Osteoblast (primary cell): ENCODE measurements at places on chromosomes 5 and 9.

- no peak for DNase-seq
Observed at GRCh38 chr5:39224196-39224761, 4.9 kb upstream of the FYB1 start.

DNA sequence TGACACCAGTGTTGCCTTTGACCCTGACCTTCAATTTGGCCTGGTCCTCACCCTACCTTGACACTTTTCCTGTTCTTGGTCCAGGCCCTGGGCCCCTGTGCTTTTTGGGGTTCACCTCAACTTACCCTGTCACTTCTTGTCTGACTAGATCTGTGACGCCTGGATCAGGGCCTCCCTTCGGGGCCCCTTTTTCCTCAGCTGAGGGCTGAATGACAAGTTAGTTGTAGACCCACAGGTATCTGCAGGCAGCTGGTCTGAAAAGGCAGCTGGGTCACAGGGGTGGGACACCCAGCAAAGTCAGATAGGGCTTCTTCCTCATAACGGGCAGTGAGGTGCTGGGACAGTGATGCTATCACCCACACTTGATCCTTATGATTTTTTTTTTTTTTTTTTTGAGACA lies 10.0 kb upstream of the MYORG start:
- no peak for DNase-seq

- DNase-seq = no peak
Observed at GRCh38 chr5:62547945-62548630, 30.5 kb upstream of the LRRC70 start.

- DNase-seq = peak; percentile 83
Observed at GRCh38 chr9:86549401-86549811, 195.2 kb upstream of the TUT7 start.

DNA sequence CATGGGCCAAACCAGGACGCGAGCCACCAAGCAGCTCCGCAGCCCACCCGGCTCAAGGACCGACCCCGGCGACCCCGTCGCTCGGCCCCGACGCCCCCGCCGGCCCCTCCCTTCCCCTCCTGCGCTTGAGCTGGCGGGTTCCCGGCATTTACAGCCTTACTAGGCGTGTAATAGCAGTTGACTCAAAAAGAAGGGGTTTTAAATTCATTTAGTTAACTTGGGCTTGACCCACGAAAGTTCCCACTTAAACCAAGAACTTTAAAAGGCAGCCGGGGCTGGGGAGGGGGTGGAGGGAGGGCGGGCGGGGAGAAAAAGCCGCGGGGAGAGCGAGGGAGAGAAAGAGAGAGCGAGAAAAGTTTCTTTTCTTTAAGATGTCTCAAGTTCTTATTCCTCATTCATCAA lies 636 bp downstream of the PRDM12 start:
- peak; percentile 92 for DNase-seq

- DNase-seq = no peak
Observed at GRCh38 chr5:129902816-129903215, 1.4 kb upstream of the CHSY3 start.

DNA sequence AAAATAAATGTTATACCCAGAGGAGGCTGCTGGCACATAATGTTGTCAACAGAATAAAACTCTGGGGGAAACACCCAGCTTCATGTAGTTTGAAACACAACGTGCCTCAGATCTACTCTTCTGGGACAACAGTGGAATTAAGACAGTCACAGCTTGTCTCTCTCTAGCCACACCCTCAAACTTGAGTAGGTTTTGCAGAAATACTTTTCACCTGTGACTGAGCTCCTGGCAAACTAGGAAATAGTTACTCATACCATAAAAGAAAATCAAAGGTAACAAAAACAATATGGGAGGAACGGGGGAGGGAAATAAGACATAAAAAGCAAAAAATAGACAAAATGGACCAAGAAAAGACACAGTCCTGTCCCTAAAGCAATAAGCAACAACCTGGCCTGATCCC lies 14.4 kb downstream of the ELAVL2 start:
- DNase-seq = no peak

- DNase-seq = no peak
Observed at GRCh38 chr9:105646879-105647594, 15.2 kb upstream of the TAL2 start.

DNA sequence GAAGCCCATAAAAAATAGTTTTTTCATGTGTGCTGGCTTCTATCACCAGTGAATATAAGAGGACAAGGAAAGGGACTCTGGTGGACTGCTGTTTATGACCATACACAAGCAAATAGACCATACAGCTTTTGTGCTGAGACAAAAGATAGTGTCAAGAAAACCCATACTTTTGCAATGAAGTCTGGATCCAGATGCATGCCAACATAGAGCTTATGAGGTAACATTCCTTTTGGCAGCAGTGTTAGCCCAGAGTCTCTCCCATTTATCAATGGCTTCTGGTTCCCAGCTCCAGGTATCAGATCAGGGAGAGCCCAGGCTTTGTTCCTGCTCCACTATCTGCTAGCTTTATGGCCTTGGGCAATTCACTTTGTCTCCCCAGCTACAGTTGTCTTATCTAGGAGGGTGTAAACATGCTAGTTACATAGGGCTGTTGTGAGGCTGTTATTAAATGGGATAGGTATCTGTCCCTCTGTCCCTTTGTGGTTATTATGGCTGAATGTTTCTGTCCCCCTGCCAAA lies 55.6 kb downstream of the CCDC192 start:
- DNase-seq = no peak

DNA sequence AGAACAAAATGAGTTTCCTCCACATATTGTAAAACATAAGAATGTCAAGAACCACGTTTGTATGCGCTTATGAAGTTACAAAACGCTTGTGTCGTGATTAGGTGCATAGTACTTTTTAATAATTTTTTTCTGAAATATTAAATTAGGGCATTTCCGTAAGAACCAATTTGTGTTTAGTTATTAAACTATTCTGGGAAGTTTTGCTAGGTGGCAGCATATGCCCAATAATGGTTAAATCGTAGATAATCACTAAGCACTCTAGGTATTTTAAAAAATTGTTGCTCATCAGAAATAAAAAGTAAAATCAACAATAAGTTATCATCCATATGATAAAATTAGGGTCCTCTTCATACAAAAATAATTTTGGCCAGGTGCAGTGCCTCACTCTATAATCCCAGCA lies 5.4 kb downstream of the SRFBP1 start:
- DNase-seq = no peak

GRCh38 chr9:18979367-18979766 lies 53.6 kb downstream of the SAXO1 start:
- peak; percentile 72 for DNase-seq

DNA sequence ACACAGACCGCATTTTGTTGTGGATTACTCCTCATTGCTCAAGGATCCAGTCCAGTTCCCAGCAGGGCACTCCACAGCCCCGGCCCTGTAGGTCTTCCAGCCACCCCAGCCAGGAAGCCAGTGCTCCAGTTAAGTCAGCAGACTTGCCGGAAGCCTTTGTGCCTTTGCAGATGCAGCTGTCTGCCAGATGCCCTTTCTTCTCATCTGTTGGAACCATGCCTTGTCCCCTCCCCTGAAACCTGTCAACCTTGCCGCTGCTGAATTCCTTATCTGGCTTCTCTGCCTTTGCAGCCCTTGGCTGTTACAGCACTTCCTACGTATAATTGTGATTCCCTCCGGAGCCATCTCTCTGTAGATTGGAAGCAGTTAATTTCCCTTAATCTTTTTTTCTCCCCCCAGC lies 28.4 kb downstream of the PSAT1 start:
- no peak for DNase-seq

GRCh38 chr9:125189361-125190289 lies at the start of gene PPP6C:
Gene PPP6C, minus strand, starts transcription at chr9:125189803. Its CDS starts 85 bp downstream, at chr9:125189718.
- DNase-seq = peak; percentile 99

DNA sequence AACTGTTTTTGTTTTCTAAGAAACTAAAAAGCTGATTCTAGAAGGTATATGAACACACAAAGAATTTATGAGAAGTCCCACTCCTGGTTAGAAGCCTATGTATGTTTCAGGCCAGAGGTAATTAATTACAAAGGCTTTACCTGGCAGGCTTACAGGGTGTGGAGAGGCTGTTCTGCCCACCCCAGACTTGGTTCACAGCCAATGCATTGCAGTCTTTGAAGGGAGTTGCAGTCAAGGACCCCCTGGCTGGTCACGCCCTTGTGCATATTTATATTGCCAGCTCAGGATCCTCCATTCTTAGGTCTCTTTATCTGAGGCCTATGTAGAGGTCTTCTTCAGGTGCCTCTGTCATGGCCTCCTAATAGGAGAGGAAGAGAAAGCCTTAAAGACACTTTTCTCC lies 13.6 kb upstream of the PRSS3 start:
- DNase-seq = no peak

- DNase-seq = no peak
Observed at GRCh38 chr9:135262248-135262647, 174.8 kb downstream of the OLFM1 start.
